ENCODE measurements at places on chromosomes 2 and 18. TPM values are rescaled to one million over a fixed set of nuclear protein-coding genes. Genes with fewer than 3 reads are reported as not detected.

DNA sequence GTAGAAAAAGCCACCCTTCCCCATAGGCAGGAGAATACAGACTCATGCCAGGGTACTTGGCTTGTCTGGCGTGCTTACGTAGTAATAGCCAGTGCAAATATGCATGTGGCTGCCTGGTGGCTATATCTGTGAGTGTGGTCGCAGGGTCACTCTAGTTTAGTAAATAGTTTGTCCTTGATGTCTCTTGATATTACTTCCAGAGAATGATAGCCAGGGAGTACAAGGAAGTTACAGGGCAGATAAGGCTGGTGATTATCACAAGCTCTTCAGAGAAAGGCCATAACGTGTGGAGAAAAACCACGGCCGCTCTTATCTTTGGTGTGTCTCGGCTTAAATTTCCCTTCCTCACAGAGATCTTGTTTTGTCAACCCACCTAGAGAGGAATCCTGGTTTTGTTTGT is 54.3 kb upstream of the SLC39A10 start:
- no peak overlapping the region for H3K4me3 ChIP-seq
- H3K27ac ChIP-seq = peak overlapping the region; percentile 77
- no peaks in the 10 kb centered on the region for H3K36me3 ChIP-seq
- H3K27me3 ChIP-seq = no peaks in the 10 kb centered on the region
- no peak for DNase-seq

DNA sequence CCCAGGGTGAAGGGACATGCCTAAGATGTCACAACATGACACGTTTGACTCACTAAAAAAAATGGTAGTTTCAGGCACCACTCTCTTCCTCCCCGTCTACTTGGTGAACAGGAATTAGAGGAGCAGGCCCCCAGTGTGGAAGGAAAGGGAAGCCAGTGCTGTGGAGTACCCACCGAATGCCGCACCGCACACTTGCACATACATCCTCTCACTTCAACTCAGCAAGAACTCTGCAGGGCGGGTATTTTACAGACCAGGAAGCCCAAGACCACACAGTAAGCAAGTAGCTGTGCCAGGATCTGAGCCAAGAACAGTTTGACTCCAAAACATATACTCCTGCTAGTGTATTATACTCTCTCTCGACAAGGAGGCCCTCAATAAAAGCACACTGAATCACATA is 69.8 kb downstream of the BCL2 start:
- no peak overlapping the region for H3K4me3 ChIP-seq
- H3K36me3 ChIP-seq = no peaks in the 10 kb centered on the region
- no peaks in the 10 kb centered on the region for H3K27me3 ChIP-seq
- no peak for DNase-seq
- H3K27ac ChIP-seq = no peak overlapping the region
- peaks cover 5% of the 10 kb centered on the region for H3K4me1 ChIP-seq

GRCh38 chr2:56666777-56667176 is 483.0 kb downstream of the CCDC85A start:
- no peaks in the 10 kb centered on the region for H3K36me3 ChIP-seq
- DNase-seq = no peak
- no peak overlapping the region for H3K27ac ChIP-seq
- no peaks in the 10 kb centered on the region for H3K27me3 ChIP-seq

DNA sequence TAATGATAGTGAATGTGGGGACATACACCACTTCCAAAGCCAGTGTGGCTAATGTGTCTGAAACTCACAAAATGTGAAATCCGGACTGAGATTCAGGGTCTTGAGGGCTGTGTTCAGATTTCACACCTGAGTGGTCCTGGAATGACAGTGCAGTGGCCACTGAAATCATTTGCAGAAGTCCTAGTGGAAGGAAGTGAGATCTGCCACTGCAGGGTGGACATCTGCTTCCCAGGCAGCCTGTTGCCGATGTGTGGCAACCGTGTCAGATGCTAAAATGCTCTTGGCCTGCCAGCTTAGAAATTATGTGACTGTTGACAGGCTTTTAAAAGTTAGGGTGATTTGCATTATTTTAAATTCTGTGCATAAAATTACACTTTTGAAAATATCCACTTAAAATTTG is 77.8 kb upstream of the TMEM200C start:
- H3K27me3 ChIP-seq = no peaks in the 10 kb centered on the region
- H3K4me3 ChIP-seq = no peak overlapping the region
- H3K36me3 ChIP-seq = no peaks in the 10 kb centered on the region
- H3K27ac ChIP-seq = no peak overlapping the region
- DNase-seq = no peak

DNA sequence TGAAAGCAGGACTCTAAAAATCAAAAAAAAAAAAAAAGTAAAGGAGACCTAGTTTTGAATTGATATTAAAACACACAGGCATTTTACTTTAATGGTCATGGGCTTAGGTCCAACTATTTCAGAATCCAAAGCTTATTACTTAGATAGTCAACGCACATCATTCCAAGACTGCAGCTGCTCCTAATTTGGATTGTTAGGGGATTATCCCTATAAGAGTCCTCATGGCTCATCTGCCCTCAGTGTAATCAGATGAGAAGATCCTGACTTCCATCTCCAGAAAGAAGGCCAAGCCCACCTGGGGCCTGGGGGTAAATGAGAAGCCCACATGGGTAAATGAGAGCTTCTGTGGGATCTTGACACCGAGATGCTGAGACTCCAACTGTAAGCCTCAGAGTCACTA is 424.2 kb downstream of the NRXN1 start:
- no peaks in the 10 kb centered on the region for H3K27me3 ChIP-seq
- H3K27ac ChIP-seq = no peak overlapping the region
- no peak overlapping the region for H3K4me3 ChIP-seq
- no peak for DNase-seq
- no peaks in the 10 kb centered on the region for H3K36me3 ChIP-seq
- H3K4me1 ChIP-seq = no peaks in the 10 kb centered on the region

KIDINS220 gene
- 81.8 TPM for total RNA-seq

PLB1 gene
- 3.3 TPM for total RNA-seq

RGPD3 gene
- 1.2 TPM for total RNA-seq

FAM124B gene
- total RNA-seq = 2.7 TPM

Measured in thyroid gland (tissue), 4 donors.